Renal cortical epithelial cell (primary cell): ENCODE measurements at places on chromosomes 1 and 21. TPM values are rescaled to one million over a fixed set of nuclear protein-coding genes. Genes with fewer than 3 reads are reported as not detected.

The KRTAP19-8 gene
- total RNA-seq = not detected in 2 replicates

The KCNK2 gene
- 0.25 TPM in 1 of 2 replicates, not detected in the other for total RNA-seq

The GNG12 gene
- total RNA-seq = 207 and 230 TPM in 2 replicates

DNA sequence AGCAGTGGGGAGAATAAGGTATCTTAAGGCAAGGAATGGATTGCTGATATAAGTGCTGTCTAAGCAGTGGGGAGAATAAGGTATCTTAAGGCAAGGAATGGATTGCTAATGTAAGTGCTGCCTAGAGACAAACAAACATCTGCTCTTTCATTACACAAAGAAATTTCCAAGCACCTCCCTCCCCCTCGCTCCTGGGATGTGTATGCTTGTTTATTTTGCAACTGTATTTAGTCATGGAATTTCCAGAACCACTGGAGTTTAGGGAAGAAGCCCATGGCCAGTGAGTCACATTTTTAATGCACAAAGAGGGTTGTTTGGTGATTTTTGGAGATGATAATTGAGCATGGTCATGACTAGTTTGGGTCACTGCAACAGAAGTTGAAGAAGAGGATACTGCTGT, 21.5 kb downstream of the PDPN start:
- DNase-seq = peak; percentile 12

DNA sequence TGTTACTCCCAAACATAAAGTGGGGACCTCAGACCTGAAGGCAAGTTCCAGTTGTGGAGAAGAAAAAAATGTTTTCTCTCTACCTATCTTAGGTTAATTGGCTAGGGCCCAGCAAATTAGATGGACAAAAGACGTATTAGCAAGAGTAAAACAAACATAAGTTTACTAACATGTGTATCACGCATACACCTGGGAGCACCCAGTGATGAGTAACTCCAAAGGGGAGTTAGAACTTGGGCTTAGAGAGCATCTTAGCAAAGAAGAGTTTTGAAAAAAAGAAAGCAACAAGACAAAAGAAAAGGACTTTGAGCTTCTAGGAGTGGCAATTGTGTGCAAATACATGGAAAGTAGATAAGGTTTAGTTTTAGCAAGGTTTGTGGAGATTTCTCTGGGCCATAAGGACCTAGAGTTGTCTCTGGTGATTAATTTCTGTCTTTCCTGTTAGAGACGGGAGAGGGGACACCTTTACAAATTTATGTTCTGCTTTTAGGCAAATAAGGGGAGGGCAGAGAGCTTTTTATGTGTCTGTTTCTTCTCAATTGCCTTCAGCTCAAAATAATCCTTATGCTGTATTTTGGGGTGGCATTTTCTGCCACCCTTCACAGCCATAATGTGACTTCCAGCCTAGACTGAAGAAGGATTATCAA, 76.7 kb upstream of the PTGFRN start:
- DNase-seq = no peak

The LAMB3 gene
- 108 and 433 TPM in 2 replicates for total RNA-seq

GRCh38 chr21:17002594-17003257, 510.1 kb upstream of the CXADR start:
- DNase-seq = no peak

The BRDT gene
- not detected in 2 replicates for total RNA-seq

The IGSF5 gene
- total RNA-seq = 0.94 TPM in 1 of 2 replicates, not detected in the other

DNA sequence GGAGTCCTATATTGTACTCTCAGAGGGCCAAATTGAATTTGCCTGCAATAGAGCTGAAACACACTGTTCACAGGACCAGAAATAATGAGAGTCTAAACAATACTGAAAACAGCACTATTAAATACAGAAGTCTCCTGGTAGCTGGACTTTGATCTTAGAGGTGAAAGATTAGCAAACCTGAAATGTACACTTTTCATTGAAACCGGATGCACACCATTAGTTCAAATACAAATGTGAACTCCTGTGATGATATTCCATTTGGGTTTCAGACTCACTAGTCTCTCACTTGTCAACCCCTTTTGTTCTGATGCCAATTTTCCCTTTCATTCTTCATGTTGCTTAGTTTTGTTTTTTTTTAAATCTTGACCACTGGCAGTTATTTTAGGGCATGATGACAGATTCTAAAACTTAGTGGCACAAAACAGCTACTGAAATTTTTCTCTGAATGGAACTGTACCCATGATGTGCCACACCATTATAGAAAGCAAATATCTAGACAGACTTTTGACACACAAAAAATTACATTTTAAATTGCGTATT, 5.9 kb upstream of the TNFSF4 start:
- DNase-seq = no peak

DNA sequence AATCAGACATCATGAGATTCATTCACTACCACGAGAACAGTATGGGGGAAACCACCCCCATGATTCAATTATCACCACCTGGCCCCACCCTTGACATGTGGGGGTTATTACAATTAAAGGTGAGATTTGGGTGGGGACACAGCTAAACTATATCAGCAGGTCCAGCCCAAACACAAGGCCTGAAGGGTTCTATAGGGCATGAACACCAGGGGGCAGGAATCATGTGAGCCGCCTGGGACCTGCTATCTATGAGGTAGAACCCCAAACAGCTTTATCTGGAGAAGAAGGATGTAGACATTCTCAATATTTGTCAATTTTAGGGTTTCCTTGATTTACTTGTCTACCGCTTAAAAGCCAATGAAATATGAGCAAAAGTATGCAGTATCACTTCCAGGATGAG, 294.9 kb upstream of the DEPDC1 start:
- DNase-seq = no peak

DNA sequence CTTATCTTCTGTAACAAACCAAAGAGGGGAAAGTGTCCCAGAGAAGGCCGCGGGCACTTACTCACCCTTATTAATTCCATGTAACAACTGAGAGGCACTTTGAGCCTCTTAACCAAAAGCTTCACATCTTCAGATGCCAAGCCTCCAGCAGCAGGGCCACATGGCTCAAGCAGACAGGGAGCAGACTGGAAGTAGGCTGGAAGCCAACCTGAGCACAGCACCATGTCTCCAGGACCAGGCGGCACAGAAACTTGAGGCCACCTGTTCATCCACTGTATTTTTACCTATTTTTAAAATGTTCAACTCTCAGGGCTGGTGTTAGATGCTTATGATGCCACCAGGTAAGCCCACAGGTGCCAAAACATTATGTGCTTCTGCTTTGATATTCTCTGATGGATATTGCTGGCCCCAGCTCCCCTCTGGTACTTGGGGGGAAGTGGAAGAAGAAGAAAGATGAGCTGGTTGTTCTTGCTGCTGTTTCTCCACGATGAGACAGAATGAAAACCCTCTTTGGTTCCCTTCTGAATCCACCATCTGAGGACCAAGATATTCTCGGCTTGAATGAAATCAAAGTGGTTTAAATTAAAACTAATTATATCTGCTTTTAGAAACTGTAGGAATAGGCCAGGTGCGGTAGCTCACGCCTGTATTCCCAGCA, 30.6 kb upstream of the SDE2 start:
- no peak for DNase-seq

DNA sequence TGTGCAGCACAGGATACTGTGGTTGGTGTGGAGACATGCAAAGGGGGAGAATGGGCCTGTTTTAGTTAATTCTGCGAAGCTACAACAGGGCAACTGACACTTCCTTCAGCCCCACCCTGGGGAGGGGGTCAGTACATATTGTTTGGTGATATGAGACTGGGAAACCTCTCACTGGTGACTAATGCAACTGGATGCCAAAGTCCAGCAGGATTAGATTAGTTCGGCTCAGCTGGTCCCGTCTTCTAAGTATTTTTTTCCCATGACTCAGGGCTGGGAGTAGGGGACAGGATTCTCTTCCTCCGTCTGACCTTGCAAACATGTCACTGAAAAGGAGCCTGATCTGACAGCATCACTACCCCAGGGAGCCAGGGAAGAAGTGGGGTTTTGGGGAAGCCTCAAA, 43.0 kb downstream of the PLXNA2 start:
- peak; percentile 95 for DNase-seq

GRCh38 chr1:16391411-16391810, 24.4 kb downstream of the SZRD1 start:
- DNase-seq = no peak

DNA sequence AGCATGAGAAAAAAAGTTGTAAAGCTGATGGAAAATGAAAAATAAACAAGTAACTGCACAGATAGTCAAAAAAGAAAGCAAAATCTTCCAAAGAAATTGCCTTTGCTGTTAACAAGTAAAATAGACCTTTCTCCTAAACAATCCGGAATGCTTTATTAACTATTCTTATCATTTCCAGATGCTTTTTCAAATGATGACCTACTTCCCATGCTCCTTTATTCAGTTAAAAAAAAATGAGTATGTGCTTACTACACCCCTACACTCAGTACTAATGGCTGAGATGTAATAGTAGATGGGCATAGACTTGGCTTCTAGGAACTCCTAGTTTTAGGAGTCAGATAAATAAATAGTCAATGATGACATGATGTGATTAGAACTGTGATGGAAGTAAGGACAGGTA, 108.5 kb downstream of the NIBAN1 start:
- DNase-seq = no peak

GRCh38 chr21:14366998-14367397, 15.9 kb downstream of the HSPA13 start:
- DNase-seq = no peak

The MAP3K7CL gene
- total RNA-seq = 9.6 and 25.5 TPM in 2 replicates

The HCRTR1 gene
- total RNA-seq = not detected in 2 replicates

The NR0B2 gene
- not detected in 2 replicates for total RNA-seq

GRCh38 chr1:202659541-202659940, 50.7 kb downstream of the SYT2 start:
- no peak for DNase-seq

GRCh38 chr1:159882527-159882862, 17.5 kb downstream of the CFAP45 start:
- DNase-seq = peak; percentile 88

The ETV3L gene
- not detected in 2 replicates for total RNA-seq

The NTNG1 gene
- total RNA-seq = 28.8 and 32.8 TPM in 2 replicates

The CELA3A gene
- not detected in 2 replicates for total RNA-seq

DNA sequence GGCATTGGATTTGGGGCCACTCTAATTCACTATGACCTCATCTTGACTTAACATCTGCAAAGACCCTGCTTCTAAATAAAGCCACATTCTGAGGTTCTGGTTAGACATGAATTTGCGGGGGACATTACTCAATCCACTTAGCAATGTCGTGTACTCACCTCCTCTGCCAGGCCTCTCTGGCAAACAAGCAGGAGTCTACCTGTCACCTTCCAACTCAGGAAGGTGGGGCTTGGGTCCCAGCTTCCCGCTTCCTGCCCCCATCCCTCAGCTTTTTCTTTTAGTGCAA, 177.8 kb downstream of the PSMG1 start:
- DNase-seq = no peak
